ENCODE measurements at places on chromosomes 3 and 15. TPM values are rescaled to one million over a fixed set of nuclear protein-coding genes. Genes with fewer than 3 reads are reported as not detected.
A peak's percentile ranks its signal among the peaks of the same experiment; 100 is the strongest.

DNA sequence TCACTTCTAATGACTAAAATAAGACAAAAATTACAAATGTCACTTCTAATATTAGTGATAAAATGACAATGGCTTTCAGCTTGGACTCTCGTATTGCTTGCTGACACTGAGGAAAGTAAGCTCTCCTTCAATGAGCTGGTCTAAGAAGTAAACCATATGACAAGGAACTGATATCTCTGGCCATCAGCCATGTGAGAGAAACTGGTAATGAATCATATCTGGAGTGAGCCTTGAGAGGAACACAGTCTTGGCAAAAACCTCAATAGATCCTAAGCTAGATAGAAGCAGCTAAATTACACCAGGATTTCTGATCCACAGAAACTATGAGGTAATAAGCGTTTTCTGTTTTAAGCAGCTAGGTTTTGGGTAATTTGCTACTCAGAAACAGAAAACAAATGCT, 1575.1 kb downstream of the OTOL1 start:
- DNase-seq, result no peak

- peak; percentile 94 for DNase-seq
Observed at GRCh38 chr3:99817437-99818240, at the start of gene CMSS1. Gene CMSS1, plus strand, starts transcription at chr3:99817862.

DNA sequence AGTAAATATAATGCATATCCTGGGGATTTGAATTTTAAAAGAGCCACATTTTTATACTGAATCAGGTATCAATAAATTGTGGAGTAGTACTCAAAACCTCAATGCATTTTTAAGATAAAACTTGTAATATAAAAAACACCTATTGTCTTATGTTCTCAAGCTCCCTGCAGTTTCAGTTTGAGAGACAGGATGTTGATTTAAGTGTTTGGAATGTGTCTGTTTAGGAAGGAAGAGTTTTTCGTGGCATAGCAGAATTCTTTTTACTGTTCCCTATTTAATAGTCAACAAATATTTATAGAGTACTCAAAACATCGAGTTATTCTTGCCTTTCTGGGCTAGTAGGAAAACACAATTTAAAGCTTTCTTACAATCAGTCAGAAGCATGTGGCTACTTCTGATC, 146.1 kb upstream of the BCHE start:
- DNase-seq, result no peak

DNA sequence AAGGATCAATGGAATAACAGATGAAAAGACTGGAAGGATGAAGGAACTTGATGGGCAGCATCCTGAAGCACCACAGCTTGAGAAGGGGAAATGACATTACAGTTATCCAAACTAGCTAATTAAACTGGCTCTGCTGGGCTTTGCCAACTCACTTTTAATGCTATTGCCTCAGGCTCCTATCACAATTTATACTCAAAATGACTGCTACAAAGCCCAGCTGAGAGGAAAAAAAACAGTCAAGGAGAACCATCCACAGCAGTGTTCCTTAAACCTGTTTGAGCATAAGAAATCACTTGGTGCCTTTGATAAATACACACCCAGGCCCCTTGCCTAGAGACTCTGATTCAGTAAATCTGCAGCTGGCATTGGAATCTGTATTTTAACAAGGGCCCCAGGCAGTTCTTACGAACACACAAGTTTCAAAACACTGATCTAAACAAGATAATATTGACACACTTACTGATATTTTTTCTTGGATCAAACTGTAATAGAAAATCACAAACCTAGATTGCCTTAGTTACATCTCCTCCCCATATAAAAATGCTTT, 85.8 kb downstream of the MB21D2 start:
- DNase-seq, result no peak

GRCh38 chr15:68022061-68022460, 32.1 kb upstream of the PIAS1 start:
- no peak for DNase-seq

- DNase-seq, result no peak
Observed at GRCh38 chr15:26438316-26438715, 334.6 kb downstream of the GABRB3 start.

DNA sequence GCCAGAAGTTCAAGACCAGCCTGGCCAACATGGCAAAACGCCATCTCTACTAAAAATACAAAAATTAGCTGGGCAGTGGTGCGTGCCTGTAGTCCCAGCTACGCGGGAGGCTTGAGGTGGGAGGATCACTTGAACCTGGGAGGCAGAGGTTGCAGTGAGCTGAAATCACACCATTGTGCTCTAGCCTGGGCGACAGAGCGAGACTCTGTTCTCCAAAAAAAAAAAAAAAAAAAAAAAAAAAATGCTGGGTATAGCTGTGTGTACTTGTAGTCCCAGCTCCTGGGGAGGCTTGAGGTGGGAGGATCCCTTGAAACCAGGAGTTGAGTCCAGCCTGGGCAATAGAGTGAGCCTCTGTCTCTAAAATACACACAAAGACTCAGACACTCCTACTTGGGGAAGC, 32.0 kb downstream of the PPP1R2 start:
- DNase-seq, result no peak

GPR149 gene
- total RNA-seq, result not detected

DPPA4 gene
- total RNA-seq, result not detected

NCEH1 gene
- total RNA-seq, result 7.2 TPM

KIF15 gene
- 53.2 TPM for total RNA-seq

Data from activated CD4-positive, alpha-beta memory T cell treated with anti-CD3 and anti-CD28 coated beads, Interleukin-2, amount 10 ng/mL, durations not matched to agents 7 days and 5 days (primary cell).